ENCODE measurements at places on chromosomes 5 and 9.

DNA sequence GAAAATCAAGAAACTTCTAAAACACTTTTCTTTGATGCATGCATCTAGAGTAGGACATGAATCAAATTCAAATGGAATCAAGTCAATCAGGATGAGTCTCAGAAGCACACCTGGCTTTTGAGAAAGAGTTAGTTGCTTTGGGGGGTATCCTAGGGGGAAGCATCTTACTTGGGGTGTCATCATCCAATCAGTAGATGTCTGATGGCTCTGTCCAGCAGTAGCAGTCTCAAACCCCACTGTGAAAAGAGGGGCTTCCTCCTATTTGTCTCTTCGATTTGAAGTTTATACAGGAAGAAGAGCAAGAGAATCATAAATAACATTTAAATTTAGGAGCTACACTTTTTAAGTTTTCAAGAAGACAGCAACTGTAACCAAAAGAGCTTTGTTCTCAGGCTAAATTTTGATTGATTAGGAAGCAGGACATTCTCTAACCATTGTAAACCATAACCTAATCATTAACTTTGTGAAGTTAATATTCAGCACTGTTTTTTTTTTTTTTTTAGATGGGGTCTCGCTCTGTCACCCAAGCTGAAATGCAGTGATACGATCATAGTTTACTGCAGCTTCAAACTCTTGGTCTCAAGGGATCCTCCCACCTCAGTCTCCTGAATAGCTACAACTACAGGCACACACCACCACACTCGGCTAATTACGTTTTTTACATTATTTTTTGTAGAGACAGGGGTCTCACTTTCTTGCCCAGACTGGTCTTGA is 614.7 kb downstream of the CSNK1G3 start:
- no peak for DNase-seq

DNA sequence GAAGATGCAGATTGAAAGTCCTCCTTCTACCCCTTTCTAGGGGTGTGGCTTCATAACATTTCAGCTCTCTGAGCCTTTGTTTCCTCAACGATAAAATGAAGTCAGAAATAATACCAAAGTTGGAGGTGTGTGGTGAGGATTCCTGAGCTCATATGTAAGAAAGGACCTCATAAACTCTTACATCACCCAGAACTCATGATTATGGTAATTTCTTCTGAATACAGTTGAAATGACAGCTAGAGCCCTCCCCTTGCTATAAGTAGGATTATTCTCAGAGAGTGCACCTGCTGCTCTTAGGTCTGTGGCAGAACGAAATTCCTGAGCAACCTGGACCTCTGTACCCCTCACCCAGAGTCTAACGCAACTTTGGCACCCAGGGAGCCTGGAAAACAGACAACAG is 291.4 kb upstream of the KLF4 start:
- DNase-seq: no peak

- no peak for DNase-seq
These were observed 148.1 kb downstream of the MTX3 start for GRCh38 chr5:79842991-79843390.

DNA sequence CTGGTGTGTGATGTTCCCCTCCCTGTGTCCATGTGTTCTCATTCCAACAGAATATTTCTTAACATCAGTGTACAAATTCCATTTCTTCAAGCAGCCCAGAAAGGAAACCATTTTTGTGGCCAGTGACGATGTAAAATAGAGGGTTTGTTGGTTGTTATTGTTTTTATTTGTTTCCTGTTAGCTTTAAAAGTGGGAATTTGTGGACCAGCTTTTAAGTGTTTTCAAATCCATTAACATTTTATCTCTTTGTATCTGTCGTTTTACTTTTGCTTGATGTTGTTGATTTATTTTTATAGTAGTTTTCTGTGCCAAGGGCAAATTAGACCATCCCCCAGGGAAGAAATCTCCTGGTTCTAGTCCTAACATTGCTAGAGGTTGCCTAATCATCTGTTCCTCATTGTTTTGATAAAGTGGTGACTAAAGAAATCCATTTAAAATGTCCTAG is 100.0 kb downstream of the GDNF start:
- DNase-seq: no peak

DNA sequence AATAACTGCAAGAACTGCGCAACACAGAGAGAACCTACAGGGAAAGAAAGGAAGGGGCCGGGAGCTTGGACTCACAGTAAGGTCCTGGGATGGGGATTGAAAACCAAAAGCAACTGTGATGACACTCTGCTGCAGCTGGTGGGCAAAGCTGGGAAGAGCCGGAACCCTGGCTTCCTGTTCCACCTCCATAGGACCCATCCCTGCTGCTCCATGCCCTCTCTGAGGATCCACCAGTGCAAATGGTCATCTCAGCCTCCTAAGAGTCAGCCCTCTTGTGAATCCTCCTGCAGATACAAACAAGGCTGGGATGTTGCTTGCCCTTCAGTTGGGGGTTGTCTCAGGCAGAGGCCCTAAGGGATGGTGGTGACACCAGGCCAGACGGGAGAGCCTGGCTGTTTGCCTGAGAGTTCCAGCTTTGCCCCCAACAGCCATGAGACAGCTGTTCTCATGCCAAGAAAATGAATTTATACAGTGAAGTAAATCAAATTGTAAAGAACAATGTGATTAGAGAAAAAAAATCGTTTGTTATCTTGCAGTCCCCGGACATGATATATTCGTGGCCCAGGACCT is 90.8 kb downstream of the TENT4A start:
- no peak for DNase-seq
